T-helper 17 cell (primary cell): ENCODE measurements at places on chromosomes 5 and 9. TPM values are rescaled to one million over a fixed set of nuclear protein-coding genes. Genes with fewer than 3 reads are reported as not detected.

GRCh38 chr5:145056800-145057199 is 778.3 kb downstream of the PRELID2 start:
- H3K4me3 ChIP-seq: no peak overlapping the region
- H3K27me3 ChIP-seq: no peaks in the 10 kb centered on the region
- H3K4me1 ChIP-seq: no peaks in the 10 kb centered on the region
- no peak overlapping the region for H3K27ac ChIP-seq
- no peak for DNase-seq

DNA sequence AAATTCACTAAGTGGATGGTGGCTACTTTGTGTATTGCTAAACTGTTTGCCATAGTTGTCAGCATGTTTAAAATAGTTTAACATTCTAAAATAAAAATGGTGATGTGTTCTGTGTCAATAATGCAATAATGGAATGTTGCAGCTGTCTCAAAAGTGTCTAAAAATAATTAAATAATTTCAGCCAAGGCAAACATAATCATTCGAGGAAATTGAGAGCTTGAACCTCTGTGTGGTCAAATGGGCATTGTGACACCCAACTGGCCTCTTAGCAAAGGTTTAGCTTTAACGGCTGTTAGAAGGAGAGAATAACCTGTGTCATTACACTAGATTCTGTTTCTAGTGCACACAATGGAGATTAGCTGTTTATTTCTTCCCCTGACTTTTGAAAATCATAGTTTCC is 278.5 kb downstream of the TMEM167A start:
- peaks cover 2% of the 10 kb centered on the region for H3K4me1 ChIP-seq
- peaks cover 5% of the 10 kb centered on the region for H3K27me3 ChIP-seq
- no peak overlapping the region for H3K27ac ChIP-seq
- no peaks in the 10 kb centered on the region for H3K36me3 ChIP-seq

DNA sequence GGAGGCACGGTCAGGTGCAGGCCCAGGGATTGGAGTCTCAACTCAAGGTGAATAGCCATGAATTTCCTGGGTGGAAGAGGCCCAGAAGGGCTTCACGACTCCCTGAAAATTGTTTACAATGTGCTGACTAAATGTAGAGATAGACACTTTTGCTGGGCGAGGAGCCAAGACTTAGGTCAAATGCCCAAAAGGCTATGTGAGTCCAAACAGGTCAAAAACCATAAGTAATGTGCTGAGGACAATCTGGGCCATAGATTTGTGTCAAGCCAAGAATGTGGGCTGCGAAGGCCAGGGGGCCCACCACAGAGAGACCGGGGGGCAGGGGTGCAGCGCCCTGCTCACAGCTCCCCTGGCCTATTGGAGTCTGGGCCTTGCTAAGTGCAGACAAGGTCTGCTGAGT is 197.8 kb downstream of the HSPA4 start:
- H3K27me3 ChIP-seq: peaks cover 10% of the 10 kb centered on the region
- DNase-seq: no peak
- no peak overlapping the region for H3K4me3 ChIP-seq
- H3K4me1 ChIP-seq: peaks cover 14% of the 10 kb centered on the region
- H3K36me3 ChIP-seq: no peaks in the 10 kb centered on the region

DNA sequence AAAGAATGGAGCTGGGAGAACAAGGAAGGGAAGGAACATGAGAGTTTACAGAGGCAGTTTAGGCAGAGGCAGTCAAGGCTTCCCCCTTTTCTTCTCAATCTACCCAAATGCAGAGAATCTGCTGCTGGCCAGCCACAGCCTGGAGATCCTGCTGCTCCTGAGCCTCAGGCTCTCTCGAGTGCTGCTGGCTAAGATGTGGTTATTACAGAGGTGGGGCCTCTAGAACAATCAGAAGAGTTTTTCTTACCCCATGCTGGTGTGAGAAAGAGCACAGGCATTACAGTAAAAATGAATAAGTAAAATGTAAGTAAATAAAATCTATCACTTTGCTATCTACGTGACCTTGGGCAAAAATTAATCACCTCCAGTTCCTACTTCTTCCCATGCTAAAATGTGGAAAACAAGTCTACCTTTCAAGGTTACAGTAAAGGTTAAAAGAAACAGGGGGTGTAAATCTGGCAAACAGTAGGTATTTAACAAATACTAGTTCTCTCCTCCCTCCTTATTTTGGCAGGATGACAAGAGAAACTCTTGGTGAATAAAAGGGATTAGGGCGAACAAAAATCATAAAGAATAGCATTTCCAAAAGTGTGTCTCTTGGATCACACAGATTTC is 31.1 kb downstream of the FBXW11 start:
- peaks cover 28% of the 10 kb centered on the region for H3K4me1 ChIP-seq
- H3K27me3 ChIP-seq: no peaks in the 10 kb centered on the region
- no peak overlapping the region for H3K27ac ChIP-seq
- H3K36me3 ChIP-seq: peaks cover 3% of the 10 kb centered on the region
- H3K4me3 ChIP-seq: no peak overlapping the region

GRCh38 chr9:129838707-129839259 is 3.5 kb downstream of the USP20 start:
- H3K4me1 ChIP-seq: peaks cover 49% of the 10 kb centered on the region
- peak overlapping the region; percentile 85 for H3K4me3 ChIP-seq
- H3K27me3 ChIP-seq: no peaks in the 10 kb centered on the region
- H3K36me3 ChIP-seq: peaks cover 2% of the 10 kb centered on the region

DNA sequence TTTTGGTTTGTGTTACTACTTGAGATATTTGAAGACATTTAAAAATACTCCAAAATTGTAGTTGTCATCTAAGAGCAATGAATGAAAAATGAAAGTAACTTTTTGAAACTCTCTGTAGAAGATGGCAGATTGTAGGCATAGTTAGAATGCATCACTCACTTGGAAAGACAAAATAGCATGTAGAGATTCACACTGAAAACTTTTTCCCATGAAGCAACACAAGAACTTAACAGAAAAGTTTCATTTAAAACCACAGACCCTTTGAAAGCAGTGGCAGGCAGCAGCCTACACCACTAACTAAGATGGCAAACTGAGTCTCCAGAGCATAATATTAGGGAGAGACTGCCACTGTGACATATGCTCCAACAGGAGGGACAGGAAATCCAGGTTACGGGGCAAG is 18.9 kb upstream of the FAM174A start:
- no peaks in the 10 kb centered on the region for H3K27me3 ChIP-seq
- no peaks in the 10 kb centered on the region for H3K36me3 ChIP-seq
- DNase-seq: no peak
- H3K4me1 ChIP-seq: no peaks in the 10 kb centered on the region
- no peak overlapping the region for H3K27ac ChIP-seq
- H3K4me3 ChIP-seq: no peak overlapping the region

DNA sequence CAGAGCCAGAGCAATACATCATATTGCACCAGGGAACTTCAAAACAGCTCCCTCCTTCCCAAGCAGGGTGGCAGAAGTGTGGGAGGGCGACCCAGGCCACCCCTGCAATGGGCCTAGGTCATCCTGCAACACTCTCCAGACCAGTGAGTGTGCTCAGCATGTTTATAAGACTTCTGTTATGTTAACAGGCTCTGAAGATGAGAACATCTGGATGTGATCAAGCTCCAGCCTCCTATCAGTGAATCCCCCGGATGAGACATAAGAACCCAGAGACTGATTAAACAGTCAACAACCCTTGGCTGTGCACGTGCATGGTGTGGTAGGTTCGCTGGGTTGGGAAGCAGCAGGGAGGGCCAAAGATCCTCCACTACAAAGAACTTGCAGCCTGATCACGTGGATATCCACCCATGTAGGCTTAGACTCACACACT is 63.3 kb downstream of the ABCA1 start:
- no peak for DNase-seq
- H3K4me3 ChIP-seq: no peak overlapping the region
- no peak overlapping the region for H3K27ac ChIP-seq
- H3K36me3 ChIP-seq: peaks cover 11% of the 10 kb centered on the region

Gene LCN9
- not detected for total RNA-seq

Gene SPINK6
- total RNA-seq: not detected

Gene BRD9
- 200 TPM for total RNA-seq

Gene UGT3A1
- total RNA-seq: not detected

Gene CER1
- total RNA-seq: not detected
